ENCODE measurements at places on chromosomes 1 and 21.

DNA sequence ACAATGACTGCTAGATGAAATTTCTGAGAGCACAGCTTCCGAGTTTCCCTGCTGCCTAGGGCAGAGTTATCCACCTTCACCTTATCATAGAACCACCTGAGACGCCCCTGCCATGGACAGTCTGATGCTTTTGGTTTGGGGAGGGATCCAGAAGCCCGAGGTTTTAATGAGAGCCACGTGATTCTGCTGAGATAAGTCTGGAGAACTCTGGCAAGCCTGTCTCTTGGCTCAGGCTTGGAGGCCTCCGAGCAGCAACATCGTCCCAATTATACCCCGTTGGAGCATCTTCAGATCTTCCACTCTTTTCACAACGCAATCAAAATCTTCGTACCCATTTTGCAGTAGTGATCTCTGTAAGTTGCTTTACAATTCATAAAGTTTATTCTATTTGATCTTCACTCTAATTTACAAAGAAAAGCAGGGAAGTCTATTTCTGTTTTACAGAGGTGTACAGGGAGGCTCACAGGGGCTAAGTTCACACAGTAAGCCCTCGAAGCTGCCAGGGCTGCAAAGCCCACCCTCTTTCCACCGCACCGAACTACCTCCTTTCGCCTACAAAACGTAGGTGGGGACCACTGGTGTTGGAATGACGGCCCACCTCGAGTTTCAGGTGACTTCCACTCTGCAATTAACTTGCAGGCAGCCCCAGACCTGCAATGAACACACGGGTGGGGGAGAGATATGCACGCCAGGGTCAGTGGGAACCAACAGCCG, 513 bp upstream of the HHAT start:
- DNase-seq: no peak

DNA sequence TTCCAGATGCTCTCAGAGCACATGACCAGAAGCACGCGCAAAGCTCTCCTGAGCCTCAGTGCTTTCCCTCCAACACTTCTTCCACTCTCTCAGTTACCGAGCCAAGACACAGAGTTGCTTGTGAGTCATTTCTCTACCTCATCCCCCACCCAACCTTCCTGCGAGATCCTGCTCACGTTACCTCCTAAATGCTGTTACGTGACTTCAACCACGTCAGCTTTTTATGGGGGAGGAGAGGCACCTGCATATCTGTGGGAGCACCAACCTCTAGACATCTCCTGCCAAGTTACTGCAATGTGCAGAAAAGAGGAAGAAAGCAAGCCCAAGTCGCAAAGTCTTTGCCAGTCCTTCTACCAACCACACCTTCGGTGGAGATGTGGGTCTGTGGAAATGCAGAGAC, 27.2 kb upstream of the ERG start:
- no peak for DNase-seq

- DNase-seq: no peak
These were observed 97.1 kb downstream of the ETS2 start for GRCh38 chr21:38902608-38903445.

- DNase-seq: no peak
These were observed 136.7 kb downstream of the MATN1 start for GRCh38 chr1:30586671-30587070.

DNA sequence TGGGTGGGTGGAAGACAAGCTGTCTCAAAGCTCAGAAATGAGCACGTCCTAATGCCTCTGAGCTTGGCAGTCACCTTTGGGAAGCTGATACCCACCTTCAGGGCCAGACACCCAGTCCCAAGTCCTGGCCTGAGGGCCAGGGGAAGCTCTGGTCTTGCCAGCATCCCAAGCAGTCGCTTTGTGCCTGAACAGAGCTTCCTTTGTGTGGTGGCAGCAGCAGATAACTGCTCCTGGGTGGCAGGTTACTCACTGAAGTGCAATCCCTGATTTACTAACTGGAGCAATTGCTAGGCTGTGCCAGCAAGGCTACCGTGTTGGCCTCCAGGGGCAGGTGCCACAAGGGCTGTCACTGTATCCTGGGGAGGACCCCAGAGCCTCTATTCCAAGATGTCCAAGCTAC, 40.4 kb upstream of the GRHL3 start:
- DNase-seq: no peak

DNA sequence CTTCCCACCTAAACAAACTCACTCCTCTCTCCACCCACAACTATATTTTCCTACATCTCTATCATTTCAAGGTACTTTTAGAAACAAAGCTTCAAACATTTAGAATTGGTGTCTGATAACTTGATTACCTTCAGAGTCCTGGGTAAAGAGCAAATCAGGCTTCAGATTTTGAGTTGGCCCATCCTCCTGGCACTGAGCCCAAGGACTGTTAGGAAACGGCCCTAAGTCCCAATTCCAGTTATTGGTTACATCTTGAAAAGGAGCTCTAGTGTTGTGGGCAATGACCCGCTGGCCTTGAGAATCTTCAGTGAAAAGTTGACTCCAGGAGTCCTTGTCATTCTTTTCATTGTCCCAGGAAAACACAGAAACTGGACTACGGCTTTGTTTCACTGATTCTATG, 15.1 kb downstream of the MTFR1L start:
- DNase-seq: no peak

DNA sequence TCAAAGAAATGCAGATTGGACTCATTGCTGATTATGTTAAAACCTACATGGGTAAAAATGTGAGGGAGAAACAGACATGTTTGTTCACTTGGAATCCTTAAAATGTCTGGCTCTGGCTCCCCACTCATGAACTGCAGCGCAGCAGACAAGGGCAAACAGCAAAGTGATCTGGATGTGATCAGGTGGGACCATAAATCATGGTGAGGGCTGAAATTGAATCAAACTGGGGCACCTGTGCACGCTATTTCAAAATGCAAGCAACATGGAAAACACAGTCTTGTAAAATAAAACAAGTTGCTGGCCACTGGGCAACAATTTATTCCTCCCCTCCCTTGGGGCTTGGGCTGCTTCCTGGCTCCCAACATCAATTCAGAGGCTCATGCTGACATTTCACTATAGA, 373.4 kb downstream of the SEC16B start:
- DNase-seq: no peak

GRCh38 chr1:52530563-52531144, 22.2 kb downstream of the TUT4 start:
- no peak for DNase-seq

- DNase-seq: no peak
These were observed 6.1 kb upstream of the VHLL start for GRCh38 chr1:156305215-156305614.

- peak; percentile 83 for DNase-seq
These were observed 228.4 kb upstream of the DMRTA2 start for GRCh38 chr1:50651476-50652263.

GRCh38 chr1:60813071-60813470, 269.3 kb upstream of the NFIA start:
- no peak for DNase-seq

DNA sequence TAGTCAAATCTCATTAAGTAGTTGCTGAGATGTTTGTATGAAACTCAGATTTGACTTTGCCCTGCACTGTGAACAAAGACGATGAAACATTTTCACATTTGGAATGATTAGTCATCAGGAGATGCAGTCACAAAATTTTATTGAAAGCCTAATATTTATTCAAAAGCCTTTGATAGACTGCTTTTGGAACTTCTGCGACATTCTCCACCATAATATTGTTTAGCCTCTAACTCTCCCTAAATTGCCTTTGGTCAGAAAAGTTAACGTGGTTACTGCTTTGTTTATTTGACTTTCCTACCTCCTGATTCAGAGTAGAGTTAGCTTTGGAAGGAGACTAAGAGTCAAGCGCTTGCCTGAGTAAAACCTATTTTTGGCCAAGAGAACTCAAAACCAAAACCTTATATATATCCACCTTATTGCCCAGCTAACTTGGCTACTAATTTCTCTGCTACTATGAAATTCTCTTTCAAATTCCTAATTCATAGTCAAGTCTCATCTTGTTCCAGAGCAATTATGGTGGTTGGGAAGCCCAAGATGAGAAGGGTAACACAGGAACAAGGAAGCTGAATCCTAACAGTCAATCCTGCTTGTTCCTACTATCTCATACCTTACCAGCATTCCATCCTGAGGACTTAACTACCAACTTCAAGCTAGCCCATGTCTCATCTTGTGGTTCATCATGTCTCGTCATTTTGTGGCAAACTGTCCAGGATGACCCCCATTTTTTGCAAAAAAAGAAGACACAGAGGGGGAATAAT, 429.6 kb downstream of the USP25 start:
- no peak for DNase-seq

DNA sequence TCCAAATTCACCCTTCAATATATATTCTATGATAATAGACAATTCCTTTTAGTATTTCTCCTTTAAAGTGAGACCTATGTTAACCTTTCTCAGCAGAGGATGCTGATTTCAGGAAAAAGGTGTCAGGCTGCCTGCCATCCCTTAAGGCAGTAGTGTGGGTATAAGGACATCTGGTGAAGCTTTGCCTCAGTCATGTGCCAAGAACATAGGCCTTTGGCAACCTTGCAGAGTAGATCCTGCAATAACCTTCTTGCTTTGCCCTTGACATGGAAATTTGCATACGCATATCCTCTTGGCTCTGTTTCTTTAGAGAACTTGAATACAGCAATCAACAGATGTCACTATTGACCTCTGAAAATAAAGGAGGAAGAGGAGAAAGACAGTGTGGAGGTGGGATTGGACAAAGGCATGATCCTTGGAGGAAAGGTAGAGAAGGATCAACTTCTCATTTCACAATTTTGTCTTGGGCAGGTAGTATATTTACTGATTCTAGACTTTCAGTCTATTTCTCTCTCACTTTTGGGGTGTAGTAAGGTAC, 21.1 kb upstream of the ZRANB2 start:
- DNase-seq: no peak

GRCh38 chr1:119012383-119012782, 24.2 kb upstream of the TBX15 start:
- no peak for DNase-seq

DNA sequence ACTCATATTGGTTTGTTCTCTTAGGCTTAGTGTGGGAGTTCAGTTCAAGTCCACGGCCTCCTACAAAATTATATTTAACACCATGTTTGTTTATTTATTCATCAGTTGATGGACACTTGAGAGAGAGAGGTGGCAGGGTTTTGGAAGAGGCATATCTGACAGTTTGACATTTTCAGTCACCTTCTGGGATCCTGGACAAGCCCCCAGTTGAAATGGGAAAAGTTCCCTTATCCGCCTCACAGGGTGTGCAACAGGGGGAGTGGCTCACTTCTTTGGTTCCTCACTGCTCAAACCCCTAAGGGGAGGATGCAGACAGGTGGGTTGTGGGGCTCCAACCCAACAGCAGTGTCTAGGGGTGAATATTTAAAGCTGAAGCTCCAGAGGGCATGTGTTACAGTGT, 52.3 kb upstream of the TNFSF18 start:
- DNase-seq: no peak

DNA sequence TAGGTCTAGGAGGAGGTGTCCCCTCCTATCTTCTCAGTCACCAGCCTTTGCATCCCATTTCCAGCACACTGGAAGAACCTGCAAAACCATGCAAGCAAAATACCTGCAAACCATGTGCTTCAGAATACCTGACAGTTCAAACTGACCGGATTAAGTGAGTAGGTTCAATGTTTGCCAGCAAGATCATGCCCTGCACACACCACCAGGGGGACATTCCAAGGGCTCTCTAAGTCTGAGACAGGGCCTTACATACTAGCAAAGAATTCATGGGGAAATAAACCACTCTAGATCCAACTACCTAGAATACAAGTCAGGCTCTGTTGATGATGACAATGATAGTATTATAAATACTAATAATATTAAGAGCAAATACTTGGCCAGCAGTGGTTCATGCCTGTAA, 27.6 kb downstream of the INPP5B start:
- DNase-seq: no peak

DNA sequence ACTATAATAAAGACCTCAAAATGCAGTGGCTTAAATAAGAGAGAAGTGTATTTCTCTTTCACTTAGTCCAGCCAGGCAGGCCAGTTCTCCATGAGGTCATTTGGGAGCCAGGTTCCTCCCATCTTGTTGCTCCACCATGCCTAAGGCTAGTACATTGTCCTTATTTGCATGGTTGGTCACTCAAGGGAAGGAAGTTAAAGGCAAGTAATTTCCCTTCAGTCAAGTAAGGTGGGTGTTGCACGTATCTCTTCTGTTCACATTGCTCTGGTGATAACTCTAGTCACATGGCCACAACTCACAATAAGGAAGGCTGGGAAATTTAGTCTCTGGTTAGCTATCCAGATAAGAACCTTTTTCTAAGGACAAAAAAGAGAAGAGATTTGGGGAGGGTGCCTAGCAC, 27.2 kb upstream of the TADA1 start:
- no peak for DNase-seq

- no peak for DNase-seq
These were observed 93.7 kb downstream of the RGL1 start for GRCh38 chr1:183898610-183899009.

GRCh38 chr1:15305468-15305770, 58.4 kb downstream of the FHAD1 start:
- no peak for DNase-seq

DNA sequence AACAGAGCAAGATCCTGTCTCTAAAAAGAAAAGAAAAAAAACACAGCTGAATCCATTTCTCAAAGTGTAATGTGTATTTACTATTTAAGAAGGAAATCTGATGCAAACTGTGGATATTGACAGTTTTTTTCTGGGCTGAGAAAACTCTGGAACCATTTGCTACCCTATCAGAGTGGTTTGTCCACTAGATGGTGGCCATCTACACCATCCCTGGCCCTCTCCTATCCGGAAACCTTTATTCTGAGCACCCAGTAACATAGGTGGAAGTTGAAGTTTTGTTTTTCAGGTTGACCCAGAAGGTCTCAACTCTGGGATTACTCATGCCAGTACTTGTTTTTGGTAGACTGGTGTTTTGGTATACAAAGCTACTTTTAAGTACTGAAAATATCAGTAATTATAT, 20.2 kb downstream of the ECHDC2 start:
- DNase-seq: no peak

- no peak for DNase-seq
These were observed 43.4 kb downstream of the VANGL1 start for GRCh38 chr1:115685029-115685705.

DNA sequence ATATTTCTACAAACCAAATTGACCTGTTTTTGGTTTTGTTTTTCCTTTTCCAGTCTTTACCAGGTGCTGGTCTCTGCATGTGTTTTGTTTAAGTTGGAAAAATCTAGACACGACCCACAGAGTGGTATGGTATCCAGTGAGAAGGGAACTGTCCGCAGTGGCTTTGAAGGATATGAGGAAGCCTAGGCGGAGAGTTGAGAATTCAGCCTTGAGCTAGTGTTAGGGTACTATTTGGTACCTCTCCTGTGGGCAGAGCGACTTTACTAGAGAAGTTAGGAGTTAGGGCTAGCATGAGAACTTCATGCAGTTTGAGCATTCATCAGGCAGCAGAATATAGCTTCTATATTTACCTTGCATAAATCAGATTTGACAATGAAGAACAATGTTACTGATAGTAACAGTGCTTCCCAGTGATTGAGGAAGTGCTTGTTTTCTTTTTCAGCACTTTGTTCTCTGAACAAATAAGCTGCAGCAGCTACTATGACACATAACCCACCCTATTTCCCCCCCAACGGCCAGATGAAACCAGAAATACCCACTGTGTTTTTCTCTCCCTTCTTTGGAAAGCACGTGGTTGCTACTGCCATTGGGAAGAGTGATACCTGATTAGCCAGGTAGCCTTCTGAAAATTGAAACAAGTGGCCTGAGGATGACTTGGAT, 19.0 kb downstream of the MRPS6 start:
- no peak for DNase-seq

- DNase-seq: no peak
These were observed 39.5 kb upstream of the STMN1 start for GRCh38 chr1:25945761-25946160.

All from NCI-H1105 treated with DMSO at 0.1 percent for 48 hours (cell line).